A172 (cell line): ENCODE measurements at places on chromosomes 7 and 10. TPM values are rescaled to one million over a fixed set of nuclear protein-coding genes. Genes with fewer than 3 reads are reported as not detected.

The TYW1B gene
- total RNA-seq, result 1.2 and 1.3 TPM in 2 replicates

The MACC1 gene
- 0.05 TPM in 1 of 2 replicates, not detected in the other for total RNA-seq

DNA sequence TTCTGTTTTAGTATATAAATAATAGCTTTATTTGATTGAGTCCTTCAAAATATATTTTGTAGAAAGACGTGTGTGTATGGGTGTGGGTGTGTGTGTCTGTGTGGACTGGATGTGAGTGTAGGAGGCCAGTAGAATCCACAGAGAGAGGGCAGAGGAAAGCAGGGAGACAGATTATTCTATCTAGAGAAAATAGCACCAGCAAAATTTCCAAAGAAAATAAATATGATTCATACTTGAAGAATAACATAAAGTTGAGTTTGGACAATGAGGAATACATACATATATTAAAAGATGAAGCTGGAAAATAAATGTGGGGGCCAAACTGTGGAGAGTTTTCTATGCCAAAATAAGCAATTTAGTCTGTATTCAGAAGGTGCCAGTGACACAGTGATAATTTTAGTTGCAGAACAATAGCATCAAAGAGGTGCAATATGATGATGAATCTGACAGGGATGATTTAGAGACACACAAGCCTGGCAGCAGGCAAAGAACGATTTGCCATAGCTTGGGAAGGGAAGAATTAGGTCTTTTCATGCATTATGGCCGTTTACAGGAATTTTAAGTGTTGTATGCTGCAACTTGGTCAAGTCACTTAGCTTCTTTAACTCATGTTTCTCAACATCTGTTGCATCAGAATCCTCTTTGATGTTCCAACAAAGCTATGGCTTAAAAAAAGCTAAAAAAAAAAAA lies 121.3 kb downstream of the SEMA3A start:
- no peak for DNase-seq

GRCh38 chr10:93456480-93456879 lies 25.7 kb downstream of the MYOF start:
- no peak for DNase-seq

GRCh38 chr10:130930821-130931220 lies 380.7 kb downstream of the TCERG1L start:
- no peak for DNase-seq

GRCh38 chr7:12851142-12851541 lies 163.7 kb downstream of the ARL4A start:
- no peak for DNase-seq

GRCh38 chr10:123153486-123154091 lies 613 bp upstream of the BUB3 start:
- DNase-seq, result no peak

- DNase-seq, result no peak
Measured at GRCh38 chr7:95669513-95669912, 73.2 kb upstream of the PDK4 start.
